ENCODE measurements at places on chromosomes 3 and 15.

GRCh38 chr15:68797191-68797590 is 23.5 kb downstream of the ANP32A start:
- no peak for DNase-seq

DNA sequence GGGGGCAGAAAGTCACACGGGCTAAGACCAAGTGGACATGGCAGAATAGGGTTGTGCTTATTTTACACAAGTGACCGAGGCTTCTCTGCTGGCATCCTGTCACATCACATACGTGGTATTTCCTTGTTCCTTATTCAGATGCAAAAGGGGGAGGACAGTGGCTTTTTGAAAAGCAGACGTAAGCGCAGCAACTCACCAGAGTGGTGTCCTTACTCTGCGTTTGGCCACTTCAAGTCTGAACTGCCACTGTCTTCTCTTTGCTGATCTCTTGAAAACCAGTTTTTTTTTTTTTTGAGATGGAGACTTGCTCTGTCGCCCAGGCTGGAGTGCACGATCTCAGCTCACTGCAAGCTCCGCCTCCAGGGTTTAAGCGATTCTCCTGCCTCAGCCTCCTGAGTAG is 113.2 kb downstream of the SOX2 start:
- no peak for DNase-seq

GRCh38 chr3:190380184-190380583 is 7.8 kb upstream of the CLDN16 start:
- DNase-seq = no peak

GRCh38 chr3:31370681-31371080 is 162.0 kb upstream of the STT3B start:
- DNase-seq = no peak

- DNase-seq = no peak
Observed at GRCh38 chr3:16132190-16132589, 42.3 kb upstream of the GALNT15 start.

DNA sequence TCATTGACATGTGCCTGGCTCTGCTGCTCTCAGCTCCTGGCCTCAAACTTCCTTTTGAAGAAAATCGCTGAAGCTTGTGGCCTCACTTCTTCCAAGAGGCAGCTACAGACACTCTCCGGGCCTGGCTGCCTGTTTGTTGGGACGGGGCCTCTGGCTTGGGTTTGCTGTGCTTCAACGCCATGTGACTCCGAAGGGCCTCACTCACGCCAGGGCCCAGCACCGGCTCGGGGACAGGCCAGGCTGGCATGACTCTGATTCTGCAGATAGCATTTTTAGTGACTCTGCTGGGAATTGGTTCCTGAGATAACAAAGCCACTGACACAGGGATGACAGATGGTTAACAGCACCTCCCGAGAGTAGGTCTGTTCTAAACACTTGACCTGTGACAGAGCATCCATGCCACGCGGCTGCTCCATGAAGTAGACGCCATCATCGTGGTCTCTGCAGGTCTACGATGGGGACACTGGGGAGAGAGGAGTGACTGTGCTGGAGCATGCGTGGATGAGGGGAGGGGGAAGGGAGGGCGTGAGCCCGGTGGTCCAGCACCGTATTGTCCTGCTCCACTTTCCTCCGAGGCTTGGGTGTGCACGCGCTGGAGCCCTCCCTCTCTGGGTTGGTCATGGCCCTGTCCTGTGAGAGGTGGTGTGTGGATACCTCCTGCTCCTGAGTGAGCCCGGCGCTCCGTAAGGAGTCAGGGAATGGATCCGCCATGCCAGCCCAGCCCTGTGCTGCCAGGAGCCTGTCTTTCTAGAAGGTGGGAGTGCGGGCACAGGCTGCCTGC is 133.6 kb downstream of the TJP1 start:
- DNase-seq = no peak

GRCh38 chr15:40344631-40345120 is 3.9 kb upstream of the CCDC9B start:
- peak; percentile 84 for DNase-seq

GRCh38 chr3:8980756-8981257 is 17.5 kb upstream of the RAD18 start:
- DNase-seq = no peak

DNA sequence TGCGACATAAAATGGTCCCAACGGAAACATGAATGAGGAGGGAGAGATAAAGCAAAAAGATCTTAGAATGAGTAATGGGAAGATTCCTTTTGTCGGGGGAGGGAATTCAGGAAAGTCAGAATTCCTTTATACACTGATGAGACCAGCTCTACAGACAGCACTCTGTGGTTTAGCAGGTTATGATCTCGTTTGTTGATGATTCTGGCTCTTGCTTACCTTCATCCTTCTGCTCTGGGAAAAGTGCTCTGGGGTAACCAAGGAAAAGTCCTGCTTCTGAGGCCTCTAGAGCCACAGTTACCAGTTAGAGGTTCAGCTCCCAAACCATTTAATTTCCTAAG is 150.7 kb upstream of the NR2E3 start:
- DNase-seq = no peak

- peak; percentile 22 for DNase-seq
Observed at GRCh38 chr3:48088056-48088748, 72.0 kb upstream of the MAP4 start.

- peak; percentile 29 for DNase-seq
Observed at GRCh38 chr3:31918179-31919150, 62.6 kb downstream of the OSBPL10 start.

- DNase-seq = no peak
Observed at GRCh38 chr3:23691357-23691895, 114.3 kb upstream of the UBE2E1 start.

- DNase-seq = no peak
Observed at GRCh38 chr15:31367021-31367729, 40.5 kb downstream of the KLF13 start.

DNA sequence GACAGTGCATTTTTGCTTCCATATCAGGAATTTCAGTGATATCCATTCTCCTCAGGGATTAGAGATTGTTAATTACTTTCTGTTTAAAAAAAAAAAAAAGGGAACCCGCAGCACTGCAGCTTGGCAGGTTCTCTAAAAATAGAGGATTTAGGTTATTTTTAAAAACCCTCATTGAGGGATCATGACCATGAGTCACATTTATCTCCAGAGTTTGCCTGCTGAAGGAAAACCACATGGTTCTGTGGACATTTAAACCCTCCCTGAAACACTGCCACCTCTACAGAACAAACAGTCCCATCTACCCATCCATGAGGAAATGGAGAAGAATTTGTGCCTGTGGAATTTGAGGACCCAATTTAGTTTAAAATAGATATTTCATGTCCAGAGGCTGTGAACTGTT is 66.2 kb upstream of the UBE2E1 start:
- peak; percentile 73 for DNase-seq

- no peak for DNase-seq
Observed at GRCh38 chr3:141725036-141725435, 13.1 kb upstream of the RNF7 start.

- DNase-seq = no peak
Observed at GRCh38 chr15:40486066-40486770, 15.4 kb downstream of the CHST14 start.

DNA sequence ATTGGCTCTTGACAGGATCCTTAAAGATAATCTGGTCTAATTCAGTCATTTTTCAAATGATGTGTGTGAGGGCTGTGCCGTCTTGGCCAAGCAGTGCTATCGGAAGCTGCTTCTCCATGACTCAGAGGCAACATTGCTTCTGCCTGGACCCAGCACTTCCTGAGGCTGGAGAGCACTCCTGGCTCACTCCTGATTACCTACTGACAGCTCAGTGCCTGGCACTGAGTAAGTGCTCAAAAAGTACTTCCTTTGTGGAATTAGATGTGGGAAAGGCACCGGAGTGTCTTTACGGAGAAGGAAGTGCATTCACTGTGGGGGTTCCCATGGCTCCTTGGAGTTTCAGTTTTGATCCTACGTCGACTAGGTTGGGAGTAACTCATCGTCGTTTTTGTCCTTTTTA is 86.9 kb upstream of the UBE3A start:
- DNase-seq = no peak

- peak; percentile 52 for DNase-seq
Observed at GRCh38 chr3:194537732-194538247, 51.0 kb upstream of the ATP13A3 start.

GRCh38 chr3:150447084-150447483 is 39.0 kb downstream of the TSC22D2 start:
- no peak for DNase-seq

GRCh38 chr3:112013784-112014143 is 15.0 kb downstream of the TAGLN3 start:
- no peak for DNase-seq

GRCh38 chr3:119597548-119598288 is at the start of gene PLA1A:
Gene PLA1A, plus strand, starts transcription at chr3:119597885. Its CDS starts 29 bp downstream, at chr3:119597914.
- DNase-seq = no peak

- DNase-seq = no peak
Observed at GRCh38 chr3:42229266-42229941, 36.6 kb downstream of the CCK start.

- DNase-seq = no peak
Observed at GRCh38 chr15:40955930-40956540, 2.8 kb downstream of the CHAC1 start.

DNA sequence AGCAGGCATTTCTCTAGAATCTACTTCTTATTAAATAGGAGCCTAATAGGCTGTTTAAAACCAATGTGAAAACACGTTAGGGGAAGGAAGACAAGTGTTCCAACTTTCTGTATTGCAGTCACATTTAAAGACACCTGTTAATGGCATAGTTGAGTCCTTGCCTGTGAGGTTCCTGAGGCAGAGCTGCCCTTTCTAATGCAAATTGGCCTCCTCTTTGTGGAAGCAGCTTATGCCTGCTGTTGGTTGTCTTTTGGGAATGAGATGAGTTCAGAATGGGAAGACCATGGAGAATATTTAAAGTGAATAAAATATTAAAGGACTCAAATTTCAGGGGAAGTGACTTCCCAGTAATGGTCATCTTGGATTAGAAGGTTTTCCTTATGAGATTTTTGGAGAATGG is 51.2 kb downstream of the NEK11 start:
- no peak for DNase-seq

- no peak for DNase-seq
Observed at GRCh38 chr3:27200721-27201489, 168.3 kb downstream of the NEK10 start.

GRCh38 chr3:89113893-89114840 is 6.7 kb downstream of the EPHA3 start:
- peak; percentile 34 for DNase-seq

- DNase-seq = peak; percentile 23
Observed at GRCh38 chr15:74664028-74664616, 31.7 kb downstream of the EDC3 start.

DNA sequence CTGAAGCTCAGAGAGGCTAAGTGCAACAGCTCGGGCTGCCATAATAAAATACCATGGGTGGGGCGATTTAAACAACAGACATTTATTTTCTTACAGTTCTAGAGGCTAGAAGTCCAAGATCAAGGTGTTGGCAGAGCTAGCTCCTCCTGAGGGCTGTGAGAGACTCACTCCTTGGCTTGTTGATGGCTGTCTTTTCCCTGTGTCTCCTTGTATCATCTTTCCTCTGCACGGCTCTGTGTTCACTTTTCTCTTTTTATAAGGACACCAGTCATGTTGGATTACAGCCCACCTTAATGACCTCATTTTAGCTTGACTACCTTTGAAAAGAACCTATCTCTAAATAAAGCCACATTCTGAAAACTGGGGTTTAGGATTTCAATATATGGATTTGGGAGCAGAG is 129.7 kb downstream of the RPL22L1 start:
- no peak for DNase-seq

- no peak for DNase-seq
Observed at GRCh38 chr15:57562196-57562769, 29.4 kb upstream of the MYZAP start.

GRCh38 chr3:16893618-16894200 is 9.0 kb downstream of the PLCL2 start:
- DNase-seq = no peak

DNA sequence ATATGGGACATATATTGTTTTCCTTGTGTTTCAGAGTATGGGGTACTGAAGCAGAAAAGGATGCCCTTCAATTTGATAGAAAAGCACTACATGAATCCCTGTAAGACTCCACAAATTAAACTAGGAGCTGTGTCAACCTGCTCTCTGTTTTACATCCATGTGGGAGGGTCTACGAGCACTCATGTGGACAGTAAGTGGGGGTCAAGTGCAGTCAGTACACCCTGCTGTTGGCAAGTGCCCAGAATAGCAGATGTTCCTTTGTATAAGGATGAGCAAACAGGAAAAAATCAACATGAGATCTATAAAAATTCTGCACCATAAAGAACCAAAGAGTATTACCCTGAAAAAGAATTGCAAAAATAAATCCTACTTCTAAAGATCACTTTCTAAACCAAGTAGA is 659.9 kb downstream of the SI start:
- DNase-seq = no peak

DNA sequence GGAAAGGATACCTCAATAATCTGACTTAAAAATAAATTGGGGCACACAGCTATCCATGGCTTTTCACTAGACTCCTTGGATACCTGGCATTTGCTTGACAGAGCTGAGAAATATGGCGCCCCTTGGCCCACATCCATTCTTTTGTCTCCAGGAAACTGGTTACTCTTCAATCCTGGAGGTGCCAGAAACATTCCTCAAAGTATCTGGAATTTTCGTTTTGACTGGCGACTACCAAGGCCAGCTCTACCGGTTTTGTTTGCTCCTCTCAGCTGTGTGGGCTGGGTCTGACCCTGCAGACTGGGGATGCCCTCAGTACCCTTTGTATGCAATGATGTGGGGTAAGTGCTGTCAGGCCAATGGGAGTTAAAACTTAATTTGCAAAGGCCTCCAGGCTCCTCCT is 27.0 kb downstream of the KATNBL1 start:
- DNase-seq = no peak

- DNase-seq = no peak
Observed at GRCh38 chr15:58951388-58952007, 18.0 kb upstream of the SLTM start.

DNA sequence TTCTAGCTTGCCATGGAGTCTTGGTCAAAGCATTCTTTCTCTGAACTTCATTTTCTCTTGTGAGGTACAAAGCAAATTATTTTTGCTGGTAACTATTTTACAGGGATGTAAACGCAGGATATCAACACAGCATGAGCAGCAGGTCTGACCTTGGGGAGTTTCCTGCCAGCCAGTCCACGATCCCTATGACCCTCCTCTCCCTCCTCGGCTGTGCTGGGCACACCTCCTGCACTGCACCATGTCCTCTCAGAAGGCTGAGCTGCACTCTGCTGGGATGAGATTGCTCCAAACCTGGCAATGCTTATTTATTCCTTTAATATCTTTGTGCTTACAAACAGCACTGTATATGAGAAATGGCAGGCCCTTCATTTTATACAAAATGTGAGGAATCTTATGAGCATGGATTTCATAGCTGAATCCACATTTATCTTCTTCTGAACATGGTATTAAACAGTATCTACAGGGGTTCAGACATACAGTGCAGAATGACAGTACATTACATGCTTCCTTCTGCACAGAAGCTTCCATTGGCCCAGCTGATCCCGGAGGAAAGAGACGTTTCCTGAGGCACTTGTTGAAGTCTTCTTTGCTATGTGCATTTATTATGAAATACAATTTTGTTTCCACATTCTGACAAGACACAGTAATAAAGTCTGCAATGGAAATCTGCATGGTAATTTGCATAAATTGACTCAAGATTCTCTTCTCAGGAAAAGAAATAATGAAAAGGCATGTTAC is 41.2 kb downstream of the RAB6B start:
- no peak for DNase-seq

Measured in hepatic stellate cell (primary cell).